Thymus (tissue), 14 donors: ENCODE measurements at places on chromosomes 4 and X. TPM values are rescaled to one million over a fixed set of nuclear protein-coding genes. Genes with fewer than 3 reads are reported as not detected.

FREM3 gene
- 0.71 TPM for total RNA-seq

USP17L18 gene
- not detected for total RNA-seq

SLC4A4 gene
- total RNA-seq, result 6.8 TPM

DNA sequence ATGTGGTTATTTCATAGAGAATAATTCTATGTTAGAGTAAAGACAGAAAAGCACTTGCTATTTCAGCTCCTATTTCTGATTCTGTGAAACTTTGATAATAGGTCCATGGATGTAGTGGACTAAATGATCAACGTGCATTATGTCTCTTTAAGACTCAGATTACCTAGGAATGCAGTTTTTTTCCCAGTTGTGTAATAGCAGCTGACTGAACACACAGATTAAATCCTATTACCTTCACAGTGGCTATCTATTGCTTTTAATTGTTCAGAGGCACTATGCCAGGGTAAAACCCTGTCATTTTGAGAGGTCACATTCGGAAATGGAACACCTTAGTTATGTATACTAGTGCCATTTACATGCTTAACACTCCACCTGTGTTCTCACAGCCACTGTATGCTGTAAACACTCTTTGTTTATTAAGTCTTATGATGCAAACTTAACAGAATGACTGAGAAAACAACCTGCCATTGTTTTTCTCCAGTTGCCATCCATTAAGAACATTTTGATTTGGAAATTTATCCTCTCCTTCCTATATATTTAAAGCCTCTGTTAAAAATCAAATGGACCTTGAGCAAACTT, 70.5 kb downstream of the HPGD start:
- H3K4me1 ChIP-seq, result no peaks in the 10 kb centered on the region
- no peaks in the 10 kb centered on the region for H3K27me3 ChIP-seq
- no peak overlapping the region for H3K27ac ChIP-seq
- H3K4me3 ChIP-seq, result no peak overlapping the region

GRCh38 chrX:38060331-38060878, 54.1 kb downstream of the SYTL5 start:
- no peak overlapping the region for H3K4me3 ChIP-seq
- H3K4me1 ChIP-seq, result no peaks in the 10 kb centered on the region
- H3K36me3 ChIP-seq, result no peaks in the 10 kb centered on the region
- DNase-seq, result no peak

DNA sequence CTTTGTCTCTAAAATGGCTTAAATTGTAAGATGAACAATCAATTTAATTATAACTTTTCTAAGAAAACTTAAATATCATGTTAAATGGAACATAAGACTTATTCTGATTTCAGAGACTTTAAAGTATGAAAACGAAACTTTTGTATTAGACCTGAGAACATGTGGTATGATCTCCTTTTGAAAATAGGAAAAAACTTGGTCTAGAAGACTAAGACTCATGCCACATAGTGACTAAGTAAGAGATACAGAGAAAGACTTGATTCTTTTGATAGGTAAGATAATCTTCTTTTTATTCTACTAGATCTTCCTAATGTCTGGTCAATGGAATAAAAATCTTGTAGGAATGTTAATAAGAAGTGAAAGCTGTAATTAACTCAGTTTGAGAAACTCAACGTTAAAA, 326.3 kb upstream of the GRIA3 start:
- no peak overlapping the region for H3K27ac ChIP-seq
- H3K27me3 ChIP-seq, result no peaks in the 10 kb centered on the region
- no peak for DNase-seq
- H3K4me1 ChIP-seq, result no peaks in the 10 kb centered on the region
- no peaks in the 10 kb centered on the region for H3K36me3 ChIP-seq

DNA sequence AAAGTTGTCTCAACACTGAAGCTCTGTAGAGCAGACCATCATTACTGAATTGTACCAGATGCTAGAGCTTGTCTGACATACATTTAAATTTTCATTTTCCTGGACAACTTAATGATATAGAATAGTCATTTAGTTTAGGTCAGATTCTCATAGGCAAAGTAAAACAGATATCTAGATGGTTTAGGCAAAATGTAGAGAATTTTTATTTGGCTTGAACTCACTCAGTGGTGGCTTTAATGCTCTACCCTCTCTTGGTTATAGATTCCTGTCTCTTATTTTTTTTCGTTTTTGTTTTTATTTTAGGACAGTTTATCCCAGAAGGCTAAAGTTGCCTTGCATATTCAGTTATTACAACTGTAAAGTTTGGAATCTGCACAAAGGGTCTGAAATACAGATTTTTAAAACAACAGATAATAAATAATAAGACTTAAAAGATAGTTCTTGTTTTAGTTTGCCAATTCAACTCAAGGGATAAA, 4.0 kb upstream of the IRS4 start:
- peaks cover 29% of the 10 kb centered on the region for H3K27me3 ChIP-seq
- H3K27ac ChIP-seq, result no peak overlapping the region
- no peaks in the 10 kb centered on the region for H3K36me3 ChIP-seq
- no peaks in the 10 kb centered on the region for H3K4me1 ChIP-seq

DNA sequence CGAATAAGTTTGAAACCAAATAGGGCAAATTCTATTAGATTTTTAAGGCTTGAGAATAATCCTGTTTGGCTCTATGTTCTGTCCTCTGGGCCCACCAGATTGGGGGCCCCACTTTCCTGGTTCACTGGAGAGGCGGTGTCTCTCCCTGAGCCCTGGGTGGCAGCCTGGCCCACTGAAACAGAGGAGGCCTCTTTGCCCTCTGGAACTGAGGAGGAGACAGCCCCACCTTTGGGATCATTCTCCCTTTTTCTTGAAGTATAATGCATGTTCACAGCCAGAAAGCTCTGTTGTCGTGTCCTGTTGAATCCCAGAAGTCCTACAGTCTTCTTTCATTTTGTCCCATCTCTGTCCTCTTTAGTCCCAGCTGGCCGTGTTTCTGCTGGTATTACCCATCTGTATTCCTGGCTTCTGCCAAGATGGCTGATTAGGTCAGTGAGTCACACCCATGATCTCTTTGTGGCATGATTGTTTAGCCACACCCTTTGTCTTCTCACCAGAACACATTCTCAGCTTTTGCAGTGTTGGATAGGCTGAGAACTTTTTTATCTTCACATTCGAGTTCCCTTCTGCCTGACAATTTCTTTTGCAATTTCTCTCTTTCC, 8.1 kb upstream of the TBC1D25 start:
- H3K4me3 ChIP-seq, result no peak overlapping the region
- no peak overlapping the region for H3K27ac ChIP-seq
- DNase-seq, result no peak
- no peaks in the 10 kb centered on the region for H3K27me3 ChIP-seq

- H3K4me1 ChIP-seq, result no peaks in the 10 kb centered on the region
- no peaks in the 10 kb centered on the region for H3K27me3 ChIP-seq
- H3K36me3 ChIP-seq, result no peaks in the 10 kb centered on the region
- no peak overlapping the region for H3K4me3 ChIP-seq
- H3K27ac ChIP-seq, result no peak overlapping the region
Measured at GRCh38 chr4:62711575-62711974, 1511.4 kb downstream of the ADGRL3 start.

DNA sequence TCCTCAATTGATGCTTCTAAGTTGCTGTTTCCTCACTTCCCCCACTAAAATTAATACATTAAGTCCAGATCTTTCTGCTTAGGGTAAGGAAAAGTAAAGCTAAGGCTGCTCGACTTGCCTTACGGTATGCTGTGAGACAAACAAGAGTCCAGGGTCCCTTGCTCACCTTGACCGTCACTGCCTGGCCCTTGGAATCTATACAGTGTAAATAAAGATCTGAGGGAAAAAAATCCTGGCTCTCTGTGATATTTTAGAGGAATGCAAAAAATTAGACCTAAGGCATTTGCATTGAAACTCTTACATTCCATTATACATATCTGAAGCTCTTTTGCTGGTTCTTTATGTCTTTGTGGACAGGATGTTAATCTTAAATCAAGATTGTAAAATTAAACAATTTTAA, 129.6 kb upstream of the HCCS start:
- no peaks in the 10 kb centered on the region for H3K27me3 ChIP-seq
- DNase-seq, result no peak
- no peaks in the 10 kb centered on the region for H3K4me1 ChIP-seq
- H3K27ac ChIP-seq, result no peak overlapping the region
- H3K36me3 ChIP-seq, result no peaks in the 10 kb centered on the region

- DNase-seq, result no peak
- no peaks in the 10 kb centered on the region for H3K27me3 ChIP-seq
- H3K36me3 ChIP-seq, result peaks cover 41% of the 10 kb centered on the region
Measured at GRCh38 chrX:7106649-7107048, 40.9 kb upstream of the STS start.

- no peak overlapping the region for H3K4me3 ChIP-seq
- H3K27me3 ChIP-seq, result no peaks in the 10 kb centered on the region
- no peak for DNase-seq
- H3K4me1 ChIP-seq, result no peaks in the 10 kb centered on the region
- H3K36me3 ChIP-seq, result no peaks in the 10 kb centered on the region
Measured at GRCh38 chrX:47321823-47322371, 48.5 kb upstream of the ZNF157 start.
